ENCODE measurements at places on chromosomes 16 and 17.

GRCh38 chr17:40433551-40434415 lies 9.5 kb upstream of the IGFBP4 start:
- no peak for DNase-seq

- DNase-seq: no peak
Observed at GRCh38 chr17:45702666-45703266, 81.4 kb upstream of the CRHR1 start.

DNA sequence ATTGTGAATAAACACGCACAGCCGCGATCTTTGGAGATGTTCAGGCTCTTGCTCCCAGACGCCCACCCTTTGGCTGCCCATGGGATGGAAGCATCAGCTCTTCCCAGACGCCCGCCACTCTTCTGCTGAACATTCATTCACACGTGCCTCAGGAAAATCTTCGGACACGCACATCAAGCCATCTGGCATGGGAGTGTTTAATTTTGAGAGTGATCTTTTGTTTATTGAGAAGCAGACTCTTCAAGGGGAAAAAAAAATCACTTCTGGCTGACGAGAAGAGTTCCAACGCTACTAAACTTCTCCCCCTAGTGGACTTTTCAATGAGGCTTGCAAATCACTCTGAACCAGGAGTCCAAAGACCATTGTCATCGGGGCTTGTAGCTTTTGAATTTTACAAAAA lies 62.0 kb upstream of the NUDT7 start:
- DNase-seq: no peak

GRCh38 chr17:3818786-3819185 lies 17.8 kb upstream of the ITGAE start:
- DNase-seq: no peak

- DNase-seq: peak; percentile 94
Observed at GRCh38 chr16:3074860-3075522, 9.6 kb downstream of the IL32 start.

- DNase-seq: no peak
Observed at GRCh38 chr17:72104164-72104862, 16.5 kb upstream of the SOX9 start.

DNA sequence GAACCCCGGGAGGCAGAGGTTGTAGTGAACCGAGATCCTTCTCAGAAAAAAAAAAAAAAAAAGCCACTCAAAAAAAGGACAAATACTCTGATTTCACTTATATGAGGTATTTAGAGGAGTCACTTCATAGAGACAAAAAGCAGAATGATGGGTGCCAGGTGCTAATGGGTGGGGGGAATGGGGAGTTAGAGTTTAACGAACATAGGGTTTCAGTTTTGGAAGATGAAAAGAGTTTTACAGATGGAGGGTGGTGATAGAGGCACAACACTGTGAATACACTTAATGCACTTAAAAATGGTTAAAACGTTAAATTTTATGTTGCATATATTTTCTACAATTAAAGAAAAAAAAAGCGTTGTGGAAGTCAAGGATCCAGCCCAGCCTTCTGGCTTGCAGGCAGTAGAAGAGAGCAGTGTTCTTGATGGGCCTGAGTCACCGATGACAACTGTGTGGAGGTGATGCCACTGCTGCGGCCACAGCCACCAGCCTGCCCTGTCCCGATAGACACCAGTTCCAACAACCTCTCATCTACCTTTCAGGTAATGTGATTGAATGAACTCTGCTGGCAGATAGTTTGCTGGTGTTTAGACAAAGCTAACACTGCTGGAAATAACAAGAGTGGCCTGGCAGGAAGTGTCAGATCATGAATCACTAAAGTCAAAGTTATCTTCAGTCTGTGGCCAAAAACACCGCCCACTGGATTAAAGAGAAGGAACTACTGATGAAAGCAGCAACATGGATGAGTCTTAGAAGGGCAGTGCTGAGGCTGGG lies 49.9 kb upstream of the COX10 start:
- no peak for DNase-seq

DNA sequence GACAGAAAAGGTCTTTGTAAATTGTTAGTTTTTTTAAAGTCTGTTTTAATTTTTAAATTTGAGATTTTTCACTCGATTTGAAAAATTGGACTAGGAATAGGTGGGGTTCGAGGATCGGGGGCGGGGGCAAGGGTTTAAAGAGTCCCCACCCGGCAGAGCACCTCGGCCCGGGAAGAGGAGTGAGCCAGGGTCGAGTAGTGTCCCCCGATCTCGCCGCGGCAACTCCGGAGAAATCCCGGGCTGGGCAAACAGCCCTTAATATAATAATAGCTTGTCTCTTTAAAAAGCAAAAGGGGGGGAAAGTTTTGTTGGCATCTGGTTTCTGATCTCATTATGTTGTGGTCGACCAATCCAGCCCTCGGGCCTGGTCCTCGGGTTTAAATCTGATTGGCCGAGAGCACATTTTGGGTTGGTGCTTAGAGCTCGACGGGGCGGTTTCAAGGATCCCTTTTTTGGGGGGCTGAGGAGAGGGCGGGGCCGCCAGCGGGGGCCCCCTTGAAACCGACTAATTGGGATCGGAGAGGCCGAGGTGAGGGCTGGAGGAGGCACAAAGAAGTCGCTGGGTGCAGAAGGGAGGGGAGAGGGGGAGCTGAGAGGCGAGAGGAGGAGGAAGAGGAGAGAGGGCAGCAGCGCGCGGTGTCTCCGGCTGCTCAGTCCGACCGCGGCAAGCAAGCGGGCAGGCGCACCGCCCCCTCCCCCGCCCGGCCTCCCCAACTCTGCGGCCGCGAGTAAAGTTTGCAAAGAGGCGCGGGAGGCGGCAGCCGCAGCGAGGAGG lies at the start of gene FZD2:
Gene FZD2, plus strand, starts transcription at position 653 of the 775 bp plus-strand sequence. CDS start 205 bp downstream, outside the sequence.
- DNase-seq: peak; percentile 72

- DNase-seq: no peak
Observed at GRCh38 chr17:67606471-67606870, 111.3 kb upstream of the NOL11 start.

DNA sequence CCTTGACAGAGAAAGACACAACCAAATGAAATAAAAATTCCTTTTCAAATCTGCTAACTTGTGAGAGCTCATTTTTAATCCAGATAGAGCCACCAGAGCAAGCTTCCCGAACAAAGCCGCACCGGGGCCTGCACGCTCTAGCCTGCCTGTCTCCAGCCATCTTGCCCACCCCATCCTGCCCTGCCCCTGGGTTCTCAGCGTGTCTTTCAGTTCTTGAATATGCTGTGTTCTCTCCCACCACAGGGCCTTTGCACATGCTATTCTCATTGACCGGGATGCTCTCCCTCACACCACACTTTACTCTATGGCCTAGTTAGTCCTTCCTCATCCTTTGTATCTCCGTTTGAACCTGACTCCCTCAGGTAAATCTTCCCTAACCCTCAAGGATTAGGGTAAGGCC lies 14.7 kb downstream of the SMIM5 start:
- DNase-seq: no peak

DNA sequence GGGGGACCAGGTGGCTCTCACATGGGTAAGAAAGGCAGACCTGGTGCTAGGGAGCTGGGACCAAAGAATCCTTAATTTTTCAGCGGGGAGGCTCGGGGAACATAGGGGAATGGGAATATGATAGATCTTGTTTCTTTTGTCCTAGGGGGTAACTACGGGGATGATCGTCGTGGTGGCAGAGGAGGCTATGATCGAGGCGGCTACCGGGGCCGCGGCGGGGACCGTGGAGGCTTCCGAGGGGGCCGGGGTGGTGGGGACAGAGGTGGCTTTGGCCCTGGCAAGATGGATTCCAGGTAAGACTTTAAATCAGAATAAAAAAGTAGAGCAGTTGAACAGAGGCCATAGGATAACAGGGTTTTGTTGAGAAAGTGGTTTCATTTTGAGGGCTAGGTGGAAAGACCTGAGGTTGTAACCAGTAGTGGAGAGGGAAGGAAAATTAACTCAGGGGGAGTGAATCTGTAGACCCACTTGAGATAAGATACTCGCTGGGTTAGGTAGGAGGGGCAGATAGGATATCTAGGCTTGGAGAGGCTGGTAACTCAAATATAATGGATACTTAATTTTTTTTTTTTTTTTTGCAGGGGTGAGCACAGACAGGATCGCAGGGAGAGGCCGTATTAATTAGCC lies 11.0 kb downstream of the FUS start:
- no peak for DNase-seq
